Activated CD4-positive, CD25-positive, alpha-beta regulatory T cell treated with anti-CD3 and anti-CD28 coated beads, Interleukin-2, amount 50 U/mL, for 16 hours (primary cell): ENCODE measurements at places on chromosomes 2 and 18.

- DNase-seq, result no peak
These were observed 26.3 kb downstream of the ACSL3 start for GRCh38 chr2:222887124-222887523.

GRCh38 chr18:8706791-8707555 is 1.6 kb downstream of the MTCL1 start:
- DNase-seq, result no peak

DNA sequence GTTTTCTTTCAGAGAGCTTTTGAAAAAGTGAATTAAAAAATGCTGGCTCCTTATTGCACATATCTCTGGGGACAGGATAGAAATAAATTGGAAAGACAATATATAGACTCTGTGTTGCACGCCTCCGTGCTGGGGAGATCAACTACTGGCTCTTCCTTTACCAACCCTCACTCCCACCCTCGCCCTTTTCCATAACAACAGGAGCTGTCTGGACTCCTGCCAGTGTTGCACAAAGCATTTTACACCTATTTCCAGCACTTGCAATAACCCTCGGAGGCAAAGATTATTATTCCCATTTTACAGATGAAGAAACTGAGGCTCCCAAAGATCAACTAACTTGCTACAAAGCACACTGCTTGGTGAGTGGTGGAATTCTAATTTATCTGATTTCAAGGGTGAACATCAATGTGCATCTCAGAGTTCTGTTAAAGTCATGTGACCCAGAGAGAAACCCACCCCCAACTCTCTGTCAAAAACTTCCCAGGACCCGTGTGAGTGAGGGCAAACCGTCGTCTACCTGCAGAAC is 4.2 kb downstream of the CREG2 start:
- no peak for DNase-seq

DNA sequence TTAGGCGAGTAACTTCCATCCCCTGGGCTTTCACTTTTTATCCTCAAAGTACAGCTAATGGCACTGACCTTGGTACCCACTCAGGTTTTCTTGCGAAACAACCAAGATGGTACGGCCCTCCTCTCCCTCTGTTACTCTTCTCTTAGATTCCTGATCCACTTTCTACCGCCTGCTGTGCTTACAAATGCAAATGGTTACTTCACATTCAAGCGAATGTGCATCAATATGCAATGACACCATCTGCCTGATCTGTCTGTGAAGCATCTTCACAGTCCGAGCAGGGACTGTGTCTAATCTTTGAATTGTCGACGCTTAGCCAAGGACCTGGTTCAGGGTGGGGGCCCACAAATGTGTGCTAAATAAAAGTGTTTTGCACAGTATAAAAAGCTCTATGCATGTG is 112.2 kb downstream of the TRIB2 start:
- DNase-seq, result no peak

GRCh38 chr2:147855316-147855715 is 10.5 kb downstream of the ACVR2A start:
- DNase-seq, result no peak

DNA sequence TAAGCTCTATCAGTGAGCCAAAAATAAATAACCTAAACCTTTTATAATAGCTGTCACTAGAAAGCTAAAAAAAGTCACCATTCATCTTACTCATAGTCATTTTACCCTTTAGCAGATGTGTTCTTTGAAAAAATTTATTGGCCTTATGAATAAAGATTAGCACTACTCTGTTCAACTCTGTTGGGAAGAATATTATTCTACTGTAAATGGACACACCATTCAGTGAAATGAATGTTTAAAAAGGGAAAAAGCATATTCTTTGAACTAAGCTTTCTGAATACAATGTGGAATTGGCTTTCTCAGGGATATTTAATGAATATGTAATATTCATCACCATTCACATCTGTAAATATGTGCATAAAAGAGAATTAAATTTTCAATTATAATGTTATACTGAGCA is 422.0 kb downstream of the CBLN2 start:
- DNase-seq, result no peak

- no peak for DNase-seq
These were observed 25.2 kb downstream of the AAK1 start for GRCh38 chr2:69618362-69618761.

DNA sequence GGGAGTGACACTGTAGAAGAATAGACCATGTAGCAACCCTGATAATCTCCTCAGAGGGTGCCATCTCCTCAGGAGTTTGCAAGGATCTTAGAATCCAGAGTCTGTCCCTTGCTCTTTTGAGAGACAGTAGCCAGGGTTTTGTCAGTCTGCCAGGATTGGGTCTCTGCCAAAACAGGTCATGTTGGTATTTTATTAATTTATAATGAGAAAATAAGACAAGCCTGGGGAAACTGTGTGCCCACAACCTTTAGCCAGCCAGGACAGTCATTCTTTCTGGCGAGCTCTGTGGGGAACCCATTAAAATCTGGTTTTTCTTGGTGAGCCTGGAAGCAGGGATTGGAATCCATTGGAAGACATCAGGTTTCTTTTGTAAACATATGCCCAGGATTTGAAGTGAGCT is 78.6 kb downstream of the PTPRM start:
- DNase-seq, result no peak

GRCh38 chr2:64213532-64214275 is 69.5 kb upstream of the PELI1 start:
- DNase-seq, result no peak

GRCh38 chr2:65710779-65711295 is 278.4 kb upstream of the SPRED2 start:
- DNase-seq, result no peak

DNA sequence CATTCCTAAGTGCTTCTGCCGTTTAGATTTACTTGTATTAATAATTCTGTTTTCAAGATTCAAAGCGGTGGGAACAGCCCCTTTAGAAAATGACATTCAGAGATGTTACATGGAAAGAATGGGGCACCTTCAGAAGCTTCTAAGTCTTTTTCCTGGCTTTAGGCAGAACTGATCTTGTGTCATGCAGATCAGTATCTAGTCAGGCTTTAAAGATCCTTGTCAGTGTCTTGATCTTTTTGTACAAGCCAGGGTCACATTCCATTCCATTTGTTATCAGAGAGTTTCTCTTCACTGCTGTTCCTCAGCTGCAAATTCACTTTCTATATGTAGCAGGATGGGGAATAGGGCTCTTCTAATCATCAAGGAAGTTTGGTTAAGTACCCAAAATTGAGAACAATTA is 275.3 kb downstream of the DCC start:
- DNase-seq, result no peak

GRCh38 chr2:31404302-31404701 is 10.2 kb downstream of the XDH start:
- DNase-seq, result no peak

DNA sequence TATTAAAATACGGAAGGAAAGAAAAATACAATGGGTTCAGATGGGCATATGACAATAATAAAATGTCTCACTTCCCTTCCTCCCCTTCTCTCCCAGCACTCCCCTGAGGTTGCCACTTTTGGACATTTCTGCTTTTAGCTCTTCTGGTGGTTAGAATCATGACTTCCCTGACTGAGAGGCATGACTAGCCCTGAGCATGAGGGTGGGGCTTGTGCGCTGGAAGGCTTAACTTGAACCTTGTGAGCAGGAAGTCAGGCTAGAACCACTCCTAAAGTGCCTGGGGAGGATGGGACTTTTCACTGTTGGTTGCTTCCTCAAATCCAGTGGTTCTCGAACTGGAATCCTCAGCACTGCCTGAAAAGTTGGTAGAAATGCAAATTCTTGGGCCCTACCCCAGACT is 19.7 kb upstream of the ARHGAP25 start:
- no peak for DNase-seq

- no peak for DNase-seq
These were observed 95.9 kb upstream of the SIX2 start for GRCh38 chr2:45105050-45105582.

GRCh38 chr2:109166811-109167210 is 37.8 kb downstream of the SH3RF3 start:
- no peak for DNase-seq

DNA sequence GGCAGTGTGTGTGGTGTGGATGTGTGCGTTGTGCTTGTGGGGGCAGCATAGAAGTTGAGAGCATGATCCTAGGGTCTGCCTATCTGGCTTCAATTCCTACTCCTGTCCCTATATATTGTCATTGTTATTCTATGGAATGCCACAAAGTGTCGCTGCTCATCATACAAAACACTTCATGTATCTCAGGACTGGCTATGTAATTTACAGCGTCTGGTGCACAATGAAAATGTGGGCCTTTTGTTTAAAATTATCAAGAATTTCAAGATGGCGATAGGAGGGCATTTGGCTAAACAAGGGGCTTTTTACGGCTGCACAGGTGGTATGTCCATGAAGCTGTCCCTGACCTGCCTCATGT is 3.4 kb downstream of the SERPINB2 start:
- no peak for DNase-seq

DNA sequence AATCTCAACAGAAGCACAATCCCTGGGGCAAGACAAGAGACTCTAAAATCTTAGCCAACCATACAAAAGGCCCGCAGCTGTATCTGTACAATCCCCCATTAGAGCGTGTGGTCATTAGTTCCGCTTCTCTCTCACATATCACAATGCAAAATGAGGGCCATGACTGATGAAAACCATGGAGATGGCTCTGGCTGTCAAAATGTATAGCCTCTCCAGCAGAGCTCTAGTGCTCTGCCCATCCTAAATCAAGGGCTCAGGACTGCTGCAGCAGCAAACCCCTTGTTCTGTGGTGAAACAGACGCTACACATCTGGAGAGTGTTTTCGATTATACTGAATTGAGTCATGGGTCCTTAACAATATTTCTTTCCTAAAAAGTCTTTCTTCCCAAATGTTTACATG is 221.0 kb downstream of the PID1 start:
- DNase-seq, result no peak

GRCh38 chr2:191747170-191747530 is 69.2 kb downstream of the NABP1 start:
- DNase-seq, result no peak

DNA sequence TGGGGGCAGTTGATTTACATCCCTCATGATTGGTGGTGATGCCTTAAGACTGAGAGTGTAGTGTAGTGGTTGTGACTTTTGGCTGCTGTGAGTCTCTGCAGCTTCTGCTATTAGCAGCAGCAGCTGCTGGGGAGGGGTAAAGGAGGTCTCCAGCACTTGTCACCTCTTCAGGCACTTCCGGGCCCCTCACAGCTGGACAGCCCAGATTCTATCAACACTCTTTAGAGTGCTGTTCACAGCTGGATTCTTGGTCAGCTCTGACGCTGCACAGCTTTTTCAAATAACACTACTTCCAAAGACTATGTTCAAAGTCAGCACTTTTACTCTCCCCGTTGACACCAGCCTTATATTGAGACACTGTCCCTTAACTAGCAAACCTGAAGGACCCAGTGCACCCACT is 396.0 kb downstream of the MEIS1 start:
- no peak for DNase-seq
